AG09319 (cell line): ENCODE measurements at places on chromosomes 2 and 18.

GRCh38 chr2:84065857-84066256 is 393.2 kb downstream of the SUCLG1 start:
- no peak for DNase-seq

GRCh38 chr2:144801766-144802165 is 281.8 kb upstream of the ZEB2 start:
- no peak for DNase-seq

DNA sequence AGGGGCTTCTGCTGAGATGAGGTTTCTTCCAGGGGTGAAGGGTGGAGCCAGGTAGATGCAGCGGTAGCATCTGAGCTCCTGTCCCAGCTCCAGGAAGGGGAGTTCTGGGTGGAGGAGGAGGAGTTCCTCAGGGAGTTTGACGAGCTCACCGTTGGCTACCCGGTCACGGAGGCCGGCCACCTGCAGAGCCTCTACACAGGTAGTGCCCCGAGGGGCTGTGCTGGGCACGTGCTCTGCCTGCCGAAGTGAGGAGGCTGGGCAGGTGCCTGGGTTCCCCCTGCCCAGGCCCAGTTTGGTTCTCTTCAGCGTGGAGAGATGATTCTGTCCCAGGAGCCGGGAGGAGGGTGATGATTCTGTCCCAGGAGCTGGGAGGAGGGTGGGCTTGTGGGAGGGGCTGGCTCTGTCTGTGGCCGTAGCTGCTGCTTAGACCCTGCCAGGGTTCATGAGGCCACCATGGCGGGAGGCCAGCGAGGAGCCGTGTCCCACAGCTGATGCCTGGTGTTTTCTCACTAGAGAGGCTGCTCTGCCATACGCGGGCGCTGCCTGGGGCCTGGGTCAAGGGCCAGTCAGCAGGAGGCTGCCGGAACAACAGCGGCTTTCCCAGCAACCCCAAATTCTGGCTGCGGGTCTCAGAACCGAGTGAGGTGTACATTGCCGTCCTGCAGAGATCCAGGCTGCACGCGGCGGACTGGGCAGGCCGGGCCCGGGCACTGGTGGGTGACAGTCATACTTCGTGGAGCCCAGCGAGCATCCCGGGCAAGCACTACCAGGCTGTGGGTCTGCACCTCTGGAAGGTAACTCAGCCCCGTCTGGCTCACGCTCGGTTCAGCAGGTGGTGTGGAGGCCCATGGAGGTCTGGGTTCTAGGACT is 8.2 kb downstream of the CAPN10 start:
- no peak for DNase-seq

DNA sequence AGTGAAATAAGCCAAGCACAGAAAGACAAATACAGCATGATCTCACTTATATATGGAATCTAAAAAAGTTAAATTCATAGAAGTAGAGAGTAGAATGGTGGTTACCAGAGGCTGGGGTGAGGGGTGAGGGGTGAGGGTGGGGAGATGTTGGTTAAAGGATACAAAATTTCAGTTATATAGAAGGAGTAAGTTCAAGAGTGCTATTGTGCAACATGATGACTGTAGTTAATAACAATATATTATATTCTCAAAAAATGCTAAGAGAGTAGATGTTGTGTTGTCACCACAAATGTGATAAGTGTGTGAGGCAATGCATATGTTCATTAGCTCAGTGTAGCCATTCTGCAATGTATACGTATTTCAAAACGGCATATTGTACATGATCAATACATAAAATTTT is 26.4 kb upstream of the GULP1 start:
- no peak for DNase-seq

DNA sequence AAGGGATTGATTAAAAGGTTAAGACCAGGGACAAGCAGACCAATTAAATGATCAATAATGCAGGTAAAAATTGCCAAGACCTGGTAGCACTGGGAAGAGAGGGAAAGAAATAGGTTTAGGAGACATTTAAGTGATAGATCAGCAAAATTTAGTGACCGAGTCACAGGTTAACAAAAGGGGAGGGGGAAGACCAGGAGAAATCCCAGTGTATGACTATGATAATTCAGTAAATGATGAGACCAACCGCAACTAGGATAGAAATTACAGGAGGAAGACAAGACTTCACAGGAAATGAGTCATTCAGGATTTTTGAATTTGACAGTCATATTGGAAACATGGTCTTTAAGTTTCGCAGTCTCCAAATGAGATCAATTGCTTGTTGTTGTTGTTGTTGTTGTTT is 62.9 kb downstream of the COBLL1 start:
- no peak for DNase-seq

- no peak for DNase-seq
Observed at GRCh38 chr2:27431395-27431794, 3.0 kb downstream of the NRBP1 start.

DNA sequence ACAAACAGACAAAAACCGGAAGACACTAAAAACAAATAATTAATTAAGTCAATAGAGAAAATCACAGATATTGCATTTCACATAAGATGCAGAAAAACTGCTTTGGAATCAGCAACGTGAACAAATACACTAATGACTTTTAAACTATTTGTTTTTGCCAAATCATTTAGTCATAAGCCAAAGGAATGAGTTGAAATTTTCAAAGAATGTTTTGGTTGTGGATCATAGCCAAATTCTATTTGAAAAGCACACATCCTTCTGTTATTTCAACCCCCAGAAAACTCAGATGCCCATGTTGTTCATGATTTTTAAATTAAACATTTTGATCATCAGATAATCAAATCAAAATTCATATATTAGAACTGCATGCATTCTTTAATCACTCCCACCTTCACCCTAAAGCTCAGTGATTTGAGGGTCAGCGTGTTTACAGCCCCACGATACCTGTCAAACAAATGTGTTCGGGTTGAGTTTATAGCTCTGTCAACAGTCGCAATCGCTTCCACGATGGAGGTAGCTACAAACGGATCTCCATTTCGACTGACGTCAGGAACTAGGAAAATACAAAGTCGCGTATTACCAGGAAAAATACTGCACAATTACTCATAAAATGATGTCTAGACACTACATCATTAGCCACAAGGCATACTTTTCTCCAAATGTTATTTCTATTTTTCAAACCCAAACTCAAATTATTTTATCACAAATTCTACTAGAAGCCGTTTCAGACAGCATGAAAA is 90.2 kb downstream of the PXDN start:
- peak; percentile 36 for DNase-seq

- DNase-seq = no peak
Observed at GRCh38 chr18:79687806-79688205, 8.2 kb downstream of the CTDP1 start.

- no peak for DNase-seq
Observed at GRCh38 chr18:79560042-79560860, 119.4 kb upstream of the CTDP1 start.

GRCh38 chr2:20758997-20759396 is 63.9 kb downstream of the LDAH start:
- no peak for DNase-seq

DNA sequence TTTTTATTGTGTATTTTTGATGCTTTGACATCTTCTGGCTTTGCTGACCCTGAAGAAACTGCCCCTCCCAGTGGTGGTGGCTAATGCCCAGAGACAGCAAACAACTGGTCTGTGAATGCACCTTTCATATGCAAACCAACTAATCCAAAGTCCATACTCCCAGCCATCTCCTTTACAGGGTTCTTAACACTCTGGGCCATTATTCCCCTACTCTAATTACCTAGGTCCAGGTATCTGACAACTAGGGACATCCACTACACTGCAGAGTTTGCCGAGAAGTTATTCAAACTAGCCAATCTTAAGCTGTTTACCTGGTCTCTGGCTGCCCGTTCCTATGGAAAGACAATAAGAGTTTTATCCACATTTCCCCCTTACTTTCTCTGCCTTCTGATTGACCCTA is 73.6 kb downstream of the FSHR start:
- no peak for DNase-seq

DNA sequence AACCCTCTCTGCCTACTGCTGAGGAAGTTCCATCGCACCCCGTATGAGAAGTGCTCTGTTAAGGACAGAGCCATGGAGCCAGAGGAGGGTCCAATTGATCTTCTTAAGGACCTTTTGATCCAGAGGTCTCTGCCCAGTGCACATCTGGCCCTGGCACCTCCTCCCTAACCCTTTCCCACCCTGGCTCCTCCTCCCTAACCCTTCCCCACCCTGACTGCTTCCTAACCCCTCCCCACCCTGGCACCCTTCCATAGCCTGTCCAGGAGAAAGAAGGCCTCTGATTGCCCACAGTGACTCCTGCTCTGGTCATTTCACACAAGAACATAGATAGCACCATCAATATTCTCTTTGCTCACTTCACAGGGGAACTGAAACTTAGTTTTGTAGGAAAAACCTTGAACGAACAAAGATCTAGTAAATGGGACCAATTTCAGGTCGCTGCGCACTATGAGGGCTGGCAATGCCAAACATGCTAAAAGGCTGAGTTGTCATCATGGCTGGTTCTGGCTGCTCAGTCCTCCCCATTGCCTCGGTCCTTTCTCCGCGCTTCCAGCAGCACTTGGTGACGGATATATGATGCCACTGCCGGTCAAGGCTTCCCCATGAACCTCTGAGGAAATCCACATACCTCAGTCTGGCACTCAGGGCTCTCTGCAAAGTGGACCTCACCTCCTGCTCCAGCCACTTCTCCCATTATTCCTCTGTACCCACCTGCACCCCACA is 49.2 kb downstream of the PKDCC start:
- no peak for DNase-seq

GRCh38 chr2:72057308-72057707 is 90.4 kb downstream of the CYP26B1 start:
- DNase-seq = no peak

- no peak for DNase-seq
Observed at GRCh38 chr18:23890589-23890988, 124.0 kb upstream of the TTC39C start.

DNA sequence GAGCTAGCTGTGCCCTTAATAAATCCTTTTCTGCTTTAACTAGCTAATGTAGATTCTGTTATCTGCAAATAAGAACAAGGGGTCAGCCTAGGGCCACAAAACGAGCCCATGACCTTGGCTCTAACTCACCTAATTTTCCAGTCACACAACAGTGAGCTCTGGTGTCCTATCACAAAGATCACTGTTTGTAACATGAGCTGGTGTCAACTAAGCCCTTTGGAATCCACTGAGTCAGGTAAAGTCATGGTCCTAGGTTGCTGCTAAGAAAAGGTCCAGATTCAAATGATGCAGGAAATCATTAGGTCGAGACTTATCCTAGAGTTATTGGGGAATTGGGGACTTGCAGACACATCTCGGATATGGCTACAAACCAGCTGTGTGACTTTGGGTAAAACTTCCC is 49.9 kb downstream of the ST8SIA5 start:
- DNase-seq = no peak

GRCh38 chr2:187429989-187430388 is 18.1 kb downstream of the CALCRL start:
- no peak for DNase-seq

GRCh38 chr2:221235941-221236340 is 336.2 kb downstream of the EPHA4 start:
- DNase-seq = no peak

DNA sequence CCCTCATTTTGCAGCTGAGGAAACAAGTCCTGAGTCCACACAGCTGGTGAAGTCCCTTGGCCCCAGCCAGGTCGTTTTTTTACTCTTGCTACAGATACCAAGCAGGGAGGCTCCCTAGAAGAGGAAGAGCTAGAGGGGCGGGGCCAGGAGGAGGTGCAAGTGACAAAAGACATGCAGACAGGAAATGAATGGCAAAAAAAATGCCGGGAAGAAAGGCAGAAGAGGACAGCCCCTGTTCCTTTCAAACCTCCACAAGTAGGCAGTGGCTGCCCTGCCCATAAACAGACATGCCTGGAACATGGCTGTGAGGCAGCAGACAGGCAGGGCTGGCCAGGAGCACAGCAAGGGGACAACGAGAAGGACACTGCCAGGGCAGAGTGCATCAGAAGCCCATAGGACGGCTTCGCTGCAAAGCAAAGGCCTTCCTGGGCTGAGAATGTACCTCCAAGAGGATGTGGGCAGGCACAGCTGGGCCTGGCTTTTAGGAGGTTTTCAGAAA is 108.7 kb downstream of the ZBTB7C start:
- no peak for DNase-seq

DNA sequence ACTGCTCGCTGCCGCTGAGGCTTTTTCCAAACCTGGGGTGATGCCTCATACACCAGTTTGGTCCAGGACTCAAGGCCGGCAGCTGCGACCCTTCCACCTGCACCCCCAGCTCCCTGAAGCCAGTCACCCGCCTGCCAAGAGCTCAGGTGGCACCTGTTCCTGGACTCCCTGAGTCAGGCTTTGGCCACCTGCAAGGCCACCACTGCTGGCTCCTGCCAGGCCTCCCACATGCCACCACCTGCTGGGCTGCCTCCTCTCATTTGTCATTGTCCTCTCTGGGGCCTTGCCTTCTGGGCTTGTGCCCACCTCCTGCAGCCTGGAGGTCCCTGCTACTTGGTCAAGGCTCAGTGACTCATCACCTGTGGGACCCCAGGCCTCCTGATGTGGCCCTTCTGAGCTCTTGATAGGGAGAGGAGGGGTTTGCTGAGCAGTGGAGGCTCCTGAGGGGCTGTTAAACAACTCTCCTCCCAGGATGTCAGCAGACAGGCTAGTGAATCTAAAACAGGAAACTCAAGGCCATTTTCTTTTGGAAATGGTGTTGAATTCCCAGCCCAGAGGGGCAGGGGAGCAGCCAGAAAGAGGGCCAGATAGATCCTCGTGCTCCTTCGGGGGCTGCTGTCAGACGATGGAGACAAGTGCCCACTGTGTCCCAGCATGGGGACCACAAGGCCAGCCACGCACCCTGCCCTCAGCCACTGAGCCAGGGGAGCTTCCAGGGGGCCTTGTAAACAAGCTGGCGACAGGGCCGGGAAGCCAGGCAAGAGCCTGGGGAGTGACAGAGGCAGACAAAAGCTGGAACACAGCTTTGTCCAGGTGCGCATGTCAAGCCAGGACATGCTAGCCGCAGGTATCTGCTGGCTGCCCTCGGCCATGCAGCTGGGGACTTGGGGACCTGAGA is 416.8 kb downstream of the LRATD1 start:
- DNase-seq = no peak

GRCh38 chr2:143468341-143468888 is 339.2 kb downstream of the ARHGAP15 start:
- DNase-seq = no peak

GRCh38 chr2:230976671-230977171 is 19.2 kb upstream of the SPATA3 start:
- DNase-seq = no peak

DNA sequence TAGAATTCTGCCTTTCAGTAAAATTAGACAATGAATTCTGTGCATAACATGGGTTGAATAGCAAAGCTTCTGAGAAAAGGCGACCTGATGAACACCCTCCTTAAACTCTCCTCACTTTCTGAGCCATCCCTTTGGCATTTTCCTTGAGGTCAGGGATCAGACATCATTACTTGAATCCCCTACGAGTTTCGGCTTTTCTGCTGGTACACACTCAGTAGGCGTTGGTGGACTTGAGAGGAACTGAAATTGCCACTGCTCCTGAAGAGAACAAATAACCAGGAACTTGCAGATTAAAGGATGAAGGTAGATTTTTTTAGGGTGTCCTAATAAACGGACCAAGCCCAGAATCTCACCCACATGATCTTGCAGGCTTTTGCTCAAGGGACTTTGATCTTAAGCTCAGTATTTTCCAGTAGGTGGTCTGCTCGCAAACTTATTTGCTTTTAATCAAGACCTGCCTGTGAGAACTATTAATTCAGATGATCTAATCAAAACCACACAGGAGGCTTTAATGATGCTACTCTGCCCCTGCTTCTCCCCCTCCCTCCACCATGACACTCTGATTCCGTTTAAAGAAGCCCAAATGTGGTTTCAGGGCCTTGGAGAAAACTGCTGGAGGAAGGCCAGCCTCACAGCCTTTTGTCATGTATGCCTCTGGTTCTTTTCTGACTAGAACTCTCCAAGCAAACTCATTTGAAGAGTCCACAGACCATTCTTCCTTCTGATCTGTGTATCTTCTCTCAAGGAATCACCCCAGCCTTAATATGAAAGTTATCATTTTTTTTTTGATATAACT is 124.9 kb downstream of the PRKCE start:
- DNase-seq = no peak
